Stimulated activated CD8-positive, alpha-beta memory T cell treated with anti-CD3 and anti-CD28 coated beads, Interleukin-15, amount 100 ng/mL, for 24 hours (primary cell): ENCODE measurements at places on chromosomes 11 and 22.

GRCh38 chr11:35126879-35127581 is 11.9 kb upstream of the CD44 start:
- no peak for DNase-seq

- no peak for DNase-seq
Measured at GRCh38 chr11:129595038-129595962, 219.7 kb downstream of the BARX2 start.

DNA sequence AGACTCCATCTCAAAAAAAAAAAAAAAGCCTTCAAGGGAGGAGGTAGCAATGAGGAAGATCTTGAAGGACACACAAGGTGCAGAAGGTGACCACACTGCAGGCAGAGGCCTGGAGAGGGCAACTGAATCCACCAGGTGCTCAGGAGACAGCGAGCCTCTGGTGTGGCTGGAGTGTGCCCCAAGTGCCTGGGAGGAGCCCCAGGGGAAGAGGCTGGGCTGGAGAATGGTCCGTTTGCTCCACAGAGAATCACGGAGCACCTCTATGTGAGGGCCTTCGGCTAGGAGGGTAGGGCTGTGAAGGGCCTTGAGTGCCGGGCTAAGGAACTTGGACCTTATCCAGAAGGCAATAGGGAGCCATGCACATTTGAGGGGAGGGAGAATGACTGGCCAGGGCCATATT is 50.3 kb downstream of the ARRB1 start:
- DNase-seq, result no peak

GRCh38 chr11:35947437-35947836 is 3.6 kb downstream of the LDLRAD3 start:
- no peak for DNase-seq

DNA sequence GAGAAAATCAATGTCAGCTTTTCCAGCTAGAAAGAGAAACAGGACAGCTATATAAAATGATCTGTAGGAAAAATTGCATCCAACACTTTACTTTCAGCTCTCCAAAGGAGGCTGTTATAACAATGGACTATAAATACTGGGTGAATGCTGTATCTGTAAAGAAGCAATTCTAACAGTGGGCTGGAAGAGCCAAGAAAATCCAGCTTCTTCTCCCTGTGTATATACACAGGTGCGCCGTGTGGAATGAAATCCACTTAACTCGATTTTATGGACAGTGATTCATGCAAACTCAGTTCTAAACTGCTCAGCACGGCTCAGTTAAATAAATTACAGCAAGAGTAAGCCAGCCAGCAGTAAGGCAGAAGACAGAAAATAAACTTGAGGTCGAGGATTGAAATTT is 32.5 kb upstream of the LMO2 start:
- DNase-seq, result no peak

- no peak for DNase-seq
Measured at GRCh38 chr11:34599406-34599945, 21.4 kb upstream of the EHF start.
